ENCODE measurements at places on chromosomes 5 and 9. TPM values are rescaled to one million over a fixed set of nuclear protein-coding genes. Genes with fewer than 3 reads are reported as not detected.

- peaks cover 3% of the 10 kb centered on the region for H3K27me3 ChIP-seq
- peak overlapping the region; percentile 97 for H3K27ac ChIP-seq
- peak overlapping the region; percentile 85 for H3K4me3 ChIP-seq
Measured at GRCh38 chr9:21576331-21577189, 94.4 kb upstream of the IFNE start.

GRCh38 chr9:79465156-79465555 lies 106.6 kb upstream of the TLE4 start:
- peaks cover 11% of the 10 kb centered on the region for H3K4me1 ChIP-seq
- no peak overlapping the region for H3K4me3 ChIP-seq
- no peak overlapping the region for H3K27ac ChIP-seq
- H3K36me3 ChIP-seq = no peaks in the 10 kb centered on the region
- H3K27me3 ChIP-seq = no peaks in the 10 kb centered on the region

GRCh38 chr9:138025417-138025816 lies 147.8 kb downstream of the CACNA1B start:
- no peak overlapping the region for H3K4me3 ChIP-seq
- H3K27ac ChIP-seq = no peak overlapping the region
- no peaks in the 10 kb centered on the region for H3K36me3 ChIP-seq
- DNase-seq = no peak
- peaks cover 2% of the 10 kb centered on the region for H3K27me3 ChIP-seq

DNA sequence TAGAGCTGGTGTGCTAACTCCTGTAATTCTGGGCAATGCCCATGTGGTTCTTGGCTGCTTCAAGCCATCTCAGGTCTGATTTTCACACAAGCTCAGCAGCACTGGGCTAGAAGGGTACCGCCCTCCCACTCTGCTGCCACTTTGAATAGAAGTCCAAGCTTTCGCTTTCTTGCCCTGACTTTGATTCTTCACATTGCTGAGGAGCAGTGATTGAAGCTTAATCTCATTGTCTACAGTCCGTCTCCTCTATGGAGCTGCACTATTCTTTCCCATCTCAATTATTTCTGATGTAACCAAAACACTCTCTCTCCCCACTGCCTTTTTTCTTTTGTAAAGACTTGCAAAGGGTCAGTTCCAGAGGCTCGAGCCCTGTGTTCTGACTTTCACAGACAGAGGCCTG lies 12.9 kb upstream of the RNF183 start:
- no peak overlapping the region for H3K4me3 ChIP-seq
- peaks cover 11% of the 10 kb centered on the region for H3K27me3 ChIP-seq
- DNase-seq = no peak
- peaks cover 8% of the 10 kb centered on the region for H3K4me1 ChIP-seq

- no peak overlapping the region for H3K4me3 ChIP-seq
- no peaks in the 10 kb centered on the region for H3K4me1 ChIP-seq
- H3K27ac ChIP-seq = no peak overlapping the region
- H3K27me3 ChIP-seq = peaks cover 65% of the 10 kb centered on the region
- DNase-seq = no peak
Measured at GRCh38 chr5:154486427-154486866, 8.4 kb upstream of the HAND1 start.

DNA sequence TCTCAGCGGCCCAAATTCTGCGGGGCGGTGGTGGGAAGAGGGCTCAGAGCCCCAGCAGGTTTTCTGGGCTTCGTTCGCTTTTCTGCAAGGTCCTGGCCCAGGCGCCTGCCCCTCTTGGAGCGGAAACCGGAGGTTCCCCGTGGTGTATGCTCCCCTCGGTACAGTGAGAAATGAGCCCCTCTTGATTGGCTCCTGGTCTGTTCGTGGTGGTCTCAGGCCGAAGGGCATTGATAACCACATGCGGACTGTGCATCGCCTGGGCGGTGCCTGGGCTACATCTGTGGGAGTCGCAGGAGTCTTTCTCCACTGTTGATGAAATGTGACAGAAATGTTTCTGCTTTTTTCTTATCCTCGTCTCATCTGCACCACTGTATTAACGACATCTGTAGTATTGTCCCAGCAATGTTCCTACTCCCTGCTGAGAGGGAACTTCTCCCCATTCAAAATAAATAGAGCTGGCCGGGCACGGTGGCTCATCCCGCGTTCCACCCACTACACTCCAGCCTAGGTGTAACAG lies 682 bp downstream of the MAN1B1 start:
- DNase-seq = no peak
- H3K4me1 ChIP-seq = peaks cover 52% of the 10 kb centered on the region
- H3K4me3 ChIP-seq = peak overlapping the region; percentile 94
- peaks cover 3% of the 10 kb centered on the region for H3K27me3 ChIP-seq
- peaks cover 4% of the 10 kb centered on the region for H3K36me3 ChIP-seq

DNA sequence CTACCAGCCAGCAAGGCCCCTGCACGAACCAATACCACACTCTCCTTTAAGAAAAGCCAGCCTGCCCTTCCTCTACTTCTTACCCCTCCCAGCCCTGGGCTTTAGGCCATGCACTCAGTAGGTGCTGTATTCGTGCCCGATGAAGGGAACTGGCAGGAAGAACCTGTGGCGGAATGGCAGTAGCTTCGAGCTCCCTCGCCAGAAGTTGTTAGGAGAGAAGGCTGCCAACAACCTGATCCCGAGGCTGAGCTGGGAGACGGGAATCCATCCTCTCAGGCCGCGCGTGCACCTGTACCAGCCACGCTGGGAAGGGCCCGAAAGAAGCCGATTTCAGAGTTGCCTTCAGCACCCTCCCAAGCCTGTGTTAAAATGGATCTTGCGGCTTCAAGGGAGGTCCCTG lies 45.3 kb upstream of the AKNA start:
- H3K27me3 ChIP-seq = peaks cover 8% of the 10 kb centered on the region
- no peaks in the 10 kb centered on the region for H3K4me1 ChIP-seq
- H3K4me3 ChIP-seq = no peak overlapping the region
- H3K36me3 ChIP-seq = no peaks in the 10 kb centered on the region
- no peak overlapping the region for H3K27ac ChIP-seq

- no peaks in the 10 kb centered on the region for H3K36me3 ChIP-seq
- H3K4me3 ChIP-seq = no peak overlapping the region
- no peaks in the 10 kb centered on the region for H3K27me3 ChIP-seq
- no peaks in the 10 kb centered on the region for H3K4me1 ChIP-seq
- no peak overlapping the region for H3K27ac ChIP-seq
- no peak for DNase-seq
Measured at GRCh38 chr9:101893661-101894646, 155.5 kb upstream of the GRIN3A start.

- DNase-seq = no peak
- H3K27ac ChIP-seq = no peak overlapping the region
- H3K4me1 ChIP-seq = no peaks in the 10 kb centered on the region
- H3K4me3 ChIP-seq = no peak overlapping the region
- peaks cover 18% of the 10 kb centered on the region for H3K36me3 ChIP-seq
Measured at GRCh38 chr9:135241381-135242048, 154.0 kb downstream of the OLFM1 start.

DNA sequence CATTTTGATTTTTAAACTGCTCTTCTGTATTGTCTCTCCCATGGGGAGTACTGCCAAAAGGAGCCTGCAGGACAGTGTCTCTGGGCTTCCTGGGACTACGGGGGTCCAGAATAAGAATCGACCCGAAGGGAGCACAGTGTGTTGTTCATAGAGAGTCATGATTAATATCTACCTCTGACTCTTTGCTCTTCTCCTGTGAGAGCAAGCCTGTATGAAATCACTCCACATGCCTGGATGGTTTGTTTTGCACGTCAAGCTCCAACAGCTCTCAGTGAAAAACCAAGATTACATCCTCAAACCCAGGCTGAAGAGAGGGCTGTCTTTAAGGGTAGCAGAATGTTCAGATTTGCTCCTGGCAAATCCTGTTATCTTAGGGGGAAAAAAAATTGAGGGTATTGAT lies 1860.0 kb upstream of the WWC1 start:
- no peak overlapping the region for H3K4me3 ChIP-seq
- no peaks in the 10 kb centered on the region for H3K36me3 ChIP-seq
- DNase-seq = no peak
- no peaks in the 10 kb centered on the region for H3K27me3 ChIP-seq
- H3K27ac ChIP-seq = no peak overlapping the region
- H3K4me1 ChIP-seq = no peaks in the 10 kb centered on the region

GRCh38 chr5:78785454-78785853 lies 136.9 kb upstream of the LHFPL2 start:
- peaks cover 14% of the 10 kb centered on the region for H3K4me1 ChIP-seq
- DNase-seq = no peak
- peaks cover 5% of the 10 kb centered on the region for H3K36me3 ChIP-seq
- H3K4me3 ChIP-seq = no peak overlapping the region

- no peaks in the 10 kb centered on the region for H3K4me1 ChIP-seq
- no peaks in the 10 kb centered on the region for H3K27me3 ChIP-seq
- DNase-seq = no peak
- H3K4me3 ChIP-seq = no peak overlapping the region
- H3K27ac ChIP-seq = no peak overlapping the region
- H3K36me3 ChIP-seq = no peaks in the 10 kb centered on the region
Measured at GRCh38 chr5:26326153-26326759, 712.1 kb downstream of the CDH9 start.

DNA sequence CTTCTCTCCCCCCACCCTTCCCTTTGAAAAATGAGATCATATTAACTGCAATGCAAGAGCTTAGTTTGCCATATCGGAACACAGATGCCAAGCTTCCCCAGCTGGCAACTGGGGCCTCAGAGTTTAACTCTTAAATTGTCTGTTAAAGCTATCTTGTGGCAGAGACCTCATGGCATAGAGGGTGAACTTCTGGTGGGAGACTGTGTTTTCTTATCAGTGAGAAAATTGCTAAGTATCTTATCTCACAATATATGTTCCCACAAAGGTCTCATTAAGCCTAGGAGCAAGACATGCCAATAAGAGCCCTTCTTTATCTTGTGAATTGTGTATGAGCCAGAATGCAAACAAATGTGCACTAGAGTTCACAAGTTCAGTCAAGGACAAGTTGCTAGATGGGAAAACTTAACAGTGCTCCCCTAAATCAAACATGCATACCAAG lies 12.3 kb downstream of the NFIB start:
- no peak overlapping the region for H3K4me3 ChIP-seq
- H3K27ac ChIP-seq = no peak overlapping the region
- peaks cover 11% of the 10 kb centered on the region for H3K4me1 ChIP-seq
- H3K27me3 ChIP-seq = peaks cover 14% of the 10 kb centered on the region
- no peaks in the 10 kb centered on the region for H3K36me3 ChIP-seq
- DNase-seq = no peak

- DNase-seq = peak; percentile 15
- H3K27ac ChIP-seq = peak overlapping the region; percentile 34
- H3K27me3 ChIP-seq = peaks cover 3% of the 10 kb centered on the region
- H3K4me3 ChIP-seq = 0 out of 2 replicates have a peak overlapping the region, but pooled peaks have one; percentile 4
- H3K4me1 ChIP-seq = peaks cover 73% of the 10 kb centered on the region
Measured at GRCh38 chr5:82417776-82418607, 139.8 kb upstream of the RPS23 start.

- peaks cover 8% of the 10 kb centered on the region for H3K4me1 ChIP-seq
- H3K36me3 ChIP-seq = no peaks in the 10 kb centered on the region
- DNase-seq = no peak
- no peak overlapping the region for H3K4me3 ChIP-seq
Measured at GRCh38 chr5:53464722-53465121, 15.7 kb upstream of the FST start.

GRCh38 chr5:149210225-149210624 lies 61.4 kb upstream of the AFAP1L1 start:
- peaks cover 47% of the 10 kb centered on the region for H3K36me3 ChIP-seq
- peaks cover 56% of the 10 kb centered on the region for H3K4me1 ChIP-seq
- H3K4me3 ChIP-seq = peak overlapping the region; percentile 68
- H3K27me3 ChIP-seq = peaks cover 2% of the 10 kb centered on the region

DNA sequence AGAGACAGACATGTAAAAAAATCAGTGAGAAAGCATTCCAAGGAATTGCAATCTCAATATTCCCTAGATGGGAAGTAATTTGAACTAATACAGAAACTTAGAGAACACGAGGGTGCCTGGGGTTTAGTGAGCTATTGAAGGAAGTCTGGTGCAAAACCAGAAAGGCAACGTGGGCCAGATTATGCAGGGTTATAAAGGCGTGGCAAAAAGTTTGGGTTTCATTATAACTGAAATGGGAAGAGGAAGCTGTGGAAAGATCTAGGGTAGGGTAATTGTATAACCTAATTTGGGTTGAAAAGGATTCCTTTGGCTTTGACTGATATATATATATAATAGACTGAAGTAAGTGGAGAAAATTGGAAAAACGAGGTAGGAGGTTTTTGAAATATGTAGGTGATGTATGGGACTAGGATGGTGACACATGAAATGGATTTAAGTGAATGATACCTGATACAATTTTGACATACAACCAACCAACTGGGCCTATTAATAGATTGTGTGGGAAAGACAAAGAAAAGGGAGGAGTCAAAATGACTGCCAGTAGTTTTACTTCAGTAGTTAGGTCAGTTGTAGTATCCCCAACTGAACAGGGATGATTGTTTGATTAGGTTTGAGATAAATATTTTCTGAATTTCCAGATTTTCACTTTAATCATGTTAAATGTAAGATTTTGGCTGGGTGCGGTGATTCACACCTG lies 65.3 kb downstream of the FAM174A start:
- H3K27ac ChIP-seq = no peak overlapping the region
- peaks cover 7% of the 10 kb centered on the region for H3K27me3 ChIP-seq
- H3K36me3 ChIP-seq = no peaks in the 10 kb centered on the region
- DNase-seq = no peak

DNA sequence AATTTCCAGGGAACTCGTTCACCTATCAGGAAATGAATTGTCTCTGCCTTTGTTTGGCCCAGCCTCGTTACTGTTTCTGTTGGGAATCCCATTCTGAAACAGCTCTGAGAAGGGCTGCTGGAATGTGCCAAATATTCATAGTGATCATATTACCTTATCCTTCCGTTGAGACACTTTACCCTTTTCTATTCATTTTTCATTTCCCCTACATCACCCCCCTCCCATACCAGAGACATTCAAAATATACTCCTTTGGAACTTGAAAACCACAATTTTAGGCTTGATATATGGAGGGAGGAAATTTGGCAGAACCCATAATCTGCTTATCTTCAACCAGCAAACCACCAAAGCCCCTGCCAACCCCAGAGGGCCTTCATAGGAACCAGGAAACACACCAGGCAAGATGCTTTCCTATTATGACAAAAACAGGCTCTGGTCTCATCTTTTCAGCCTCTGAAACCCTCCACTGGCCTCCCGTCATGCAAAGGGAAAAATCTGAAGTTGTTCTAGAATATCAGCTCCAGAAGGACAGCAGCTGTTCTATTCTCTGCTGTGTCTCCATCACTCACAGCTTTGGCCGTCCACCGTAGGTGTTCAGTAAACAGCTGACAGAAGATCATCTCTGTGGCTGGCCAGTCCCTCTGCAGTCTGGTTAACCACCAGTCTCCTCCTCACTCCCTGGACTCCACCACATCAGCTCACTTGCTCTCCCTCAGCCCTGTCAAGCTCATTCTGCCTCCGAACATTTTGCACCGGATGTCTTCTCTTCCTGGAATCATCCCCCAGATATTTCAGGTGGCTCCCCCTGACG lies 217.2 kb upstream of the WWC1 start:
- peaks cover 11% of the 10 kb centered on the region for H3K4me1 ChIP-seq
- H3K36me3 ChIP-seq = no peaks in the 10 kb centered on the region
- DNase-seq = no peak
- no peak overlapping the region for H3K4me3 ChIP-seq
- peaks cover 10% of the 10 kb centered on the region for H3K27me3 ChIP-seq

GRCh38 chr5:56317923-56318561 lies 84.9 kb upstream of the ANKRD55 start:
- DNase-seq = no peak
- H3K36me3 ChIP-seq = no peaks in the 10 kb centered on the region
- no peaks in the 10 kb centered on the region for H3K4me1 ChIP-seq

The PLPPR1 gene
- not detected for total RNA-seq

The LIX1 gene
- not detected for total RNA-seq

The C1QTNF2 gene
- total RNA-seq = 0.63 TPM

The TMEM215 gene
- not detected for total RNA-seq

The ACTBL2 gene
- not detected for total RNA-seq

The CKMT2 gene
- total RNA-seq = not detected

The BARHL1 gene
- not detected for total RNA-seq

The IL9 gene
- total RNA-seq = not detected

The GPR150 gene
- 0.11 TPM for total RNA-seq

The CDK7 gene
- 51.8 TPM for total RNA-seq

The ANKRD33B gene
- 8.0 TPM for total RNA-seq

The PCBD2 gene
- 9.5 TPM for total RNA-seq

Measured in HFFc6 (cell line).